ENCODE measurements at places on chromosomes 2 and 18.

DNA sequence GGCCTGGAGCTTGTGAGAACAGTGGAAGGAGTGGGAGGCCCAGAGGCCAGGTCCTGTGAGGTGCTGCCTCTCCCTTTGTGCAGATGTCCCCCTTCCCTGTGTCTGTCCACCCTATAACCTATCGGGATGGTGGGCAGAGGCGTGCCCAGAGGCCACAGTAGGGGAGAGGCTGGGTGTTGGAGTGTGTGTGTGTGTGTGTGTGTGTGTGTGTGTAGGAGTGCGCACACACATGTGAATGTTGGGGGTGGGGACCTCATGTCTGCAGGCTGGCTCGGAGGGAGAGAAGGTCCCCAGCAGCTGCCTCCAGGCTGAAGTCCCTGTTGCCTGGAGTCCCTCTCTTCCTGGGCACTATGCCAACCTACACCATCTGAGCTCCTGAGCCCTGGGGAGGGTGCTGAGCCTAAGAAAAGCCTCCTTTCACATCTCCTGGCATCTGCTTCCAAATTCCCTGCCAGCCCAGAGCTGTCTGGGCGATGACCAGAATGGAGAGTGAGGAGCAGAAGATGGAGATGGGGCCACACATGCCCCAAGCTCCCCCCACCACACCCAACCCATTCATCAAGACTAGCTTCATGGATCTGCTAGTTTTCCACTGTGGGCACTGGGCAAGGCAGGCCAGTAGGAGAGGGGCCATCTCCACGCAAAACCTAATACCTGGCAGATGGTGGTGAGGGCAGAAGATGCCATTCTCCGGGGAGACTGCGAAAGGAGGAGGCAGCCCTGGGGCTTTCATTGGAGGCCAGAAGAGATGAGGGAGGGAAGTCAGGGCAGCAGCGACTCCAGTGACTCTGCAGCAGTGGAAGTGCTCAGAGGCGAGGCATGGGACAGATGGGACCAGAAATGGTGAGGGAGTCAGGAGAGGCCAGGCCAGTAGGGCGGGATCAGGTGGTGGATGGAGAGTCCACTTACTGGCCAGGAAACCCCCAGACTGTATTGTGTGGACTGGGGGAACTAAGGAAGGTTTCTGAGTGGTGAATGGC lies 20.3 kb downstream of the KCNK3 start:
- DNase-seq, result no peak

DNA sequence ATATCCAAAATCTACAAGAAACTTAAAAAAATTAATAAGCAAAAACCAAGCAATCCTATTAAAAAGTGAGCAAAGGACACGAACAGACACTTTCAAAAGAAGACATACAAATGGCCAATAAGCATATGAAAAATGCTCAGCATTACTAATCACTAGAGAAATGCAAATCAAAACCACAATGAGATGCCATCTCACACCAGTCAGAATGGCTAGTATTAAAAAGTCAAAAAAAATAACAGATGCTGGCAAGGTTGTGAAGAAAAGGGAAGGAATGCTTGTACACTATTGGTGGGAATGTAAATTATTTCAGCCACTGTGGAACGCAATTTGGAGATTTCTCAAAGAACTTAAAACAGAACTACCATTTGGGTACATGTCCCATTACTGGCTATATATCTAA lies 128.8 kb upstream of the SESTD1 start:
- DNase-seq, result no peak

- no peak for DNase-seq
Observed at GRCh38 chr2:240153418-240153817, 13.0 kb upstream of the OTOS start.

- no peak for DNase-seq
Observed at GRCh38 chr2:215693193-215693998, 257.5 kb upstream of the FN1 start.

DNA sequence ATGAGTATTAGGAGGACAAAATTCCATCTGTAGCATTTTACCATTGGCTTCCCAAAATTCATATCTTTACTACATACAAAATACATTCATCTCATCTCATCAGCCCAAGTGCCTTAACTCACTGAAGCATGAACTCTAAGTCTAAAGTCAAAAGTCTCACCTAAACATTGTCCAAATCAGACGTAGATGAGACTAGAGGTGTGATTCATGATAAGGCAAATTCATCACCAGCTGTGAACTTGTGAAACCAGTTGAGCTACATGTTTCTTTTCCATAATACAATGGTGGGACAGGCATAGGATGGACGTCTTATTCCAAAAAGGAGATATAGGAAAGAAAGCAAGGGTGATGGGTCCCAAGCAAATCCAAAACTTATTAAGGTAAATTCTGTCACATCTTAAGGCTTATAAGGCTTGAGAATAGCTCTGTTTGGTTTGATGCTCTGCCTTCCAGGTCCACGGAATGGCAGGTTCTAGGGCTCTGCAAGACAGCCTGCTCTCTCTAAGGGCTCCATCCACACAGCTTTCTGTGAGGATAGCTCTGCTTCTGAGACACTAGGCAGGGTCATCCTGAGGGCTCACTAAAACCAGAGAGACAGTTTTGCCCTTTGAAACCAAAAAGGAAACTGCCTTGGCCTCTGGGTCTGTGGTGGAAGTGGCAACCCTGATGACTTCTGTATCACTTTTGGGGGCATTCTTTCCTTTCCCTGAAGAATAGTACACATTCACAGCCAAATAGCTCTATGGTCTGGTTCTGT lies 9.6 kb downstream of the IFIH1 start:
- DNase-seq, result no peak

- DNase-seq, result no peak
Observed at GRCh38 chr2:15145919-15146318, 415.2 kb downstream of the NBAS start.

GRCh38 chr18:61551586-61551985 lies 218.4 kb downstream of the CDH20 start:
- DNase-seq, result peak; percentile 47

DNA sequence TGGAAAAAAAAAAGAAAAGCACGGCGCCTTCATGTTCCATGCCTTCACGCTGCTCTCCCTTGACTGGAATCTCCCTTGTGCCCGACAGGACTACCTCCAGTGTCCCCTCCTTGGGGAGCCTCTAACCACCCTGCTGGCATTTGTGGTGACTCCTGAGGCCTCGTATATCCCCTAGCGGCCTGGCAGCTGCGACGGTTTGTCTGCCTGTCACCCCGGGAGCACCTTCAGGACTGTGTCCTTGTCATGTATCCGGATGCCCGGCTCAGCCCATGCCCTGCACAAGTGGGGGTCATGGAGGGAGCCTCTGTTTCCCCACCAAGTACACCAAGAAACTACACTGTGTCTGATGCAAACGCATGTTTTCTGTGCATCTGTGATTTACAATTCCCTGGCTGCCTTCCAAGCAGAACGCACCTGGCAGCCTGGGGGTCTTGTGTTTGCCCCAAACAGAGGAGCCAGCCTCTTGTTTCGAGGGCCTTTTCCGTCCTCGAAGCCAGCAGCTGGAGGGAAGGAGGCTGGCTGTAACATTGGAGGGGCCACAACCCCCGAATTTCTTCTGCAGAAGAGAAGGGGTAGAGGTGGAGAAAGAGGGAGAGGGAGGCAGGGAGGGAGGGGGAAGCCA lies 18.9 kb downstream of the TWIST2 start:
- DNase-seq, result no peak

GRCh38 chr2:224190234-224190935 lies 151.3 kb upstream of the SERPINE2 start:
- DNase-seq, result no peak

DNA sequence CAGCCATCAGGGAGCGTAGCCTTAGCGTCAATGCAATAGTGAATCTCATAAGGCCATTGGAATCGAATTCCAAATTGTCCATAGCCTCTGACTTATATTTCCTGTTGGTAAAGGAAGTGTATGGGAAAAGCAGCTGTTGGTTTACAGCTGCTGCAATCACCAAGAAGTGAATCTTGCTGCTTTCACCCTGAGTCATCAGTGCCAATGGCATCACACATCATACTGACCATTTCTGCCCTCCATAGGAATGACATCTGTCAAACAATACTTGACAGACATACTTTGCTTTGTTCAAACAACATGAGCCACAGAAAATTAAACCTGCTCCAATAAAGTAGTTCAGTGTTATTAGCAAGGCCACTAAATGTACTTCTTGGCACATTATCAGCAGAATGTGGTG lies 111.2 kb upstream of the KLHL29 start:
- DNase-seq, result no peak

DNA sequence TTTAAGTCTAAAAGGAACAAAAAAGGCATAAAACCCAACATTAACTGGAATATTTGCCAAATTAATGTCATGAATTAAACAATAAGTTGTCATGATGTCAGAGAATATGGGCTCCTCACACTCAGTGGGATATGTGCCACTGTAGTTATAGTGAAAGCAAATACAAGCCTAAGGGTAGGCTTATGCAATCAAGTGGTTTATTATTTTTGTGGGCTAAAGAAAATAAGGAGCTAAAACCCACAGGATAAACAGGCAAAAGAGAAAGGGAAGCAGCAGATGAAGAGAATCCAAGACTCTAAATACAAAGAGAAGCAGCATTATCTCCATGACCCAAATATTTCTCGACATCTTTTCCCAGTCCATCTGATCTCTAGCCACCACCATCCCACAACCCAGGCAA lies 17.5 kb downstream of the YWHAQ start:
- no peak for DNase-seq

- DNase-seq, result no peak
Observed at GRCh38 chr2:105753380-105753779, 8.7 kb downstream of the NCK2 start.

- DNase-seq, result no peak
Observed at GRCh38 chr18:76384114-76384790, 110.8 kb downstream of the ZNF516 start.

DNA sequence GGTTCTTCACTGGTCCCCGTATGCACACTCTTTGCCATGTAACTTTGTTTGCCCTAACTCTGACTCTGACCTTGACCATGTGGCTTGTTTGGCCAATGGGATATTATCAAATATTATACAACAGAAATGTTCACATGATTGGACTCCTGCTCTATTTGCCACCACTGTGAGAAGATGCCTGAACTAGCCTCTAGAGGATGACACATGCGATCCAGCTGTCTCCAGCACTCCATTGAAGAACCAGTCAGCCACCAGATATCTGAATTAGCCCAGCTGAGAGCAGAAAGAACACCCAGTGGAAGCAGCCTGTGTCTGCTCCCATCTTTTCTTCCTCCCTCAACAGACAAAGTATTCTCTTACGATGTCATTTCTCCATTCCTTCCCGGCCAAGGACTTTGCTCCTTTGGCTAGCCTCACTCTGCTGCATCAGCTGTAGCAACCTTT lies 412.1 kb downstream of the IRS1 start:
- no peak for DNase-seq

GRCh38 chr2:43218702-43219382 lies 7.6 kb downstream of the ZFP36L2 start:
- peak; percentile 90 for DNase-seq

DNA sequence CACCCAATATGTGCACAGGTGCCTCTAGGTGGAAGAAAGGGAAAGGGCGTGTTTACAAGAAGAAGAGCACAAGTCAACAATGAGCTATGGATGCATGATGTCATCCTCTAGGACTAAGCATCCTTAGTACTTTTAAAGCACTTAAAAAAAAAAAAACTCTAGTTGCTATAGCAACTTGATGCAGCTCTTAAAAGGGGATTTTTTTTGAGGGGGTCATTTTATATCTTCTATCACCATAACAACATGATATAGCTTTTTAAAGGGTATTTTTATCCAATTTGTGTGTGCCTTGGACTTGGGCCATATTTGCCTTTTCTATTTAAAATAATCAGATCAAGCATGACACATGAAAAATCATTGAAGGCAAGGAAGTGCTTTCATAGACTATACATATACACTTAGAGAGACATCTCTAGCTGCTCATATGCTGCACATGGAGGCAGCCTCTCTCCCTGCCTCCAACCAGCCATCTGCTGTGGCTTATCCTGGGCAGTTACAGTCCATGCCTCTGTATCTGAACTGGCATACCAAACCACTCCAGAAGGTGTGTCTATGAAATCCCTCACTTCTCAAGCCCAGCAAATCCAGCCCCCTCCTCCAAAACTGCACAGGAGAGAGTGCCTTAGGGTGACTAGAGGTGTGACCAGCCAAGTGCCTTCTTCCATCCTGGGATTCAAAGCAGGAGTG lies 165.4 kb downstream of the MSH2 start:
- no peak for DNase-seq

- DNase-seq, result no peak
Observed at GRCh38 chr2:183292028-183292427, 167.8 kb downstream of the NUP35 start.
